ENCODE measurements at places on chromosomes 2 and 18.

- no peak for DNase-seq
Observed at GRCh38 chr18:64717026-64717425, 568.1 kb upstream of the LINC00305 start.

DNA sequence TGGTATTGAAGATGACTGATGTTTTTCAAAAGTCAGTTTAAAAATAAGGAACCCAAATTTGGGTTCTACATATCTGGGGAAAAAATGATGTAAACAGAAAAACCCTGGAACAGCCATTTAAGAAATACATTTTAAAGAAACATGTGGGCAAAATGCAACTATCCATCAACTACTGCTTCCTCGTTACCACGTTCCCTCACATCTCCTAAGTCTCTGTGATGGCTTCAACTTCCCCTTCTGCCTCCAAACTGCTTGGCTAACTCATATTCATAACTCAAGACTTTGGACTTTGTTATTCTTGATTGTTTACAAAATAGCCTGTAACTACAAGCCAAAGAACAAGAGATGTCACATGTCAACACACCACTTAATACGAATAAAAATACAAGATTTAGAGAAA, 116.3 kb downstream of the DYM start:
- DNase-seq, result no peak

DNA sequence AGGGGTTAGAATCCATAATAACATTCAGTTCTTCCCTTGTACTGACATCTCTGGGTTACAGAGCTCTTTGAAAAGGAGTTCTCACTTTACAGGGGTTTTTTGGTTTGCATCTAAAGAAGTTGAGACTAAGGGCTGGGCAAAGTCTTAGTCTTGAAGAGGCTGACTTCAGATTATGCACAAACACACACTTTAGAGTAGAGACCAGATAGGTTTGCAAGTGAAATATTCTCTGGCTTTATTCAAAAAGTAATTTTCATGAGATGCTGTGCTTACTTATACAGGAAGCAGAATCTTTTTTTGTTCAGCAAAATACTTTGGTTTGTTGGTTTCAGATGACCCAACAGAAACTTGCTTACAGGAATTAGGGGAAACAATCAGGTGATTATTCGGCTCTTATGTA, 410.9 kb upstream of the LRRTM1 start:
- DNase-seq, result no peak

- peak; percentile 87 for DNase-seq
Observed at GRCh38 chr2:25085761-25086560, 44.1 kb downstream of the EFR3B start.

- DNase-seq, result no peak
Observed at GRCh38 chr2:40511661-40512213, 59.8 kb upstream of the SLC8A1 start.

- DNase-seq, result no peak
Observed at GRCh38 chr2:241489733-241490680, 18.4 kb downstream of the STK25 start.

DNA sequence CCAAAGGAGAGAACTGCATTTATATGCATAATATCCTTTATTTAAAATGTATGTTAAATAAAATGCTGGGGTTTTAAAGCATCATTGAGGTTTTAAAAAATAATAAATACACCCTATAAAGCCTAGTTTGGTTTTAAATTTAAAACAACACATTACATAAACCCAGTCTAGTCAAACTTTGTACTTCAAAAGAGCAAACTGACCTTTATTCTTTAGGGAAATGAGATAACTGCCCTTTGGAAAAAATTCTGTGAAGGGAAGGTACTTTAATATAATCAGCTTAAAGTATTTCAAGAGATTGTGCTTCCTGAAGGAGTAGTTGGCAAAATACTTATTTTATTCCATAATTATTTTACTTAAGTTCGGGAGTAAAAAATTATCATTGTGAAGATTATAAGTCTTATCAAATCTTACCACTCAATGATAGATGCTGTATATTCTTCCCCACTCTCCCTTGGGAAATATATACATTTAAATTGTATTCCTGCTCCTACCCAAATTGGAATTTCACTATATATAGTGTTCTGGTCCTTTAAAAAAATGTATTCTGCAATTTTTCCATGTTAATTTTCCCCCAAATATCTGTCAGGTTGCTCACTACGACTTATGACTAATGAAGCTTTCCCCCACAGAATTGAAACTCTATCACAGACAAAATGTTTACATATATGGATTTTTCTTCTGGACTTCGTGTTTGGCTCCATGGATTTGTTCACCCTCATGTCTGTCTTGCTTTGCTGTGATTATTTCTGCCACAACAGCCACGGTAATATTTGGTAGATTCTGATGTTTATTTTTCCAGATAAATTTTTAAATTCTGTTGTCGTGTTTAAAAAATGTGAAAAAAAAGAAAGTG, 42.1 kb downstream of the ZC3H6 start:
- no peak for DNase-seq

GRCh38 chr2:28164280-28164801, 228.3 kb upstream of the FOSL2 start:
- DNase-seq, result no peak

DNA sequence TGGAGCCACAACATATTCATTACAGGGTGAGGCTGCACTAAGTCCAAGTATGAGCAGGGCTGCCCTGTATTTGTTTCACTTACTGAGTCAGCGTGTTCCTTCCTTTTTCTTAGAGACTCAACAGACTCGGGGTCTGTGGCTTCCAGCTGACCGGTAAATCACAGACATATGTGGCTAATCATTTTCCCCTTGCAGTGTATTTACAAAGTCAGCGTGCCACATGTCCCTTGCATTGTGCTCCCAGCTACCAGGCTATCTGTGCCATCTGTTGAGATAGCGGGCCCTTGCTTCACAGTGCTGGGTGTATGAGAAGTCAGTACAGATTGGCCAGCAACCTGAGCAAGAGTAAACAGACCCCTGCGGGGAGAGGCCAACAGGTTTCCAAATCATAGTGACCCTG, 254.3 kb downstream of the LRRTM1 start:
- no peak for DNase-seq

DNA sequence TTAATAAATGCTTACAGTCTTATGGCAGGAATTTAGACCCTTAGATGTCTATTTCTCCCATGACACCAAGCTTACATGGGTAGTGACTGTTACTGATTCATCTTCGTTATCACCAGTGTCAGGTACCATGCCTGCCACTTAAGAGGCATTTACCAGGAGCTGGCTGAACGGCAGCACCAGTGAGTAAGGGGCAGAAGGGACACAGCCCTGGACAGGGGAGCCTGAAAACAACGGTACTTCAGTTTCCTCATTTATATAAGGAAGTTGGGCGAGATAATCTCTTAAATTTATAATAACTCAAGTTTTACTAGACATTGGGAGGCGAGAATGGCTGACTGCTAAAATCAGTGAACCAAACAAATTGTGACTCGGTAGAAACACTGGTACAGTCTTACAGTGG, 1.2 kb downstream of the COA5 start:
- no peak for DNase-seq

DNA sequence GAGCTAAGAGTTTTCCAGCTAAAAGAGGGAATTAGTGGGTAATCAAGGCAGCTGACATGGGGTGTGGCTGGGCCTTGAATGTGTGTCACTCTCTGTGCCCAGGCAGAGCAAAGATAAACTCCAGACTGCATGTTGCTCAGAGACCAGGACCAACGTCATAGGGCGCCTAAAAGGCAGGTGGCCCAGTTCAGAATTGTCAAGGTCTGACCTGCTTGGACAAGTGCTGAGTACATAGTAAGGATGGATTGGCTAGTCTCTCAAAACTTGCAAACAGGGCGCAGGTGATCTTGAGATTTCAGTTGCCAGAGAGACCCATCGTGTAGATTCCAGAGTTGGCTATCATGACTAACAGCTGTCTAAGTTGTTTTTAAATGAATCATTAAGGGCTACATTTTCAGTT, 19.0 kb downstream of the CLUL1 start:
- DNase-seq, result no peak

DNA sequence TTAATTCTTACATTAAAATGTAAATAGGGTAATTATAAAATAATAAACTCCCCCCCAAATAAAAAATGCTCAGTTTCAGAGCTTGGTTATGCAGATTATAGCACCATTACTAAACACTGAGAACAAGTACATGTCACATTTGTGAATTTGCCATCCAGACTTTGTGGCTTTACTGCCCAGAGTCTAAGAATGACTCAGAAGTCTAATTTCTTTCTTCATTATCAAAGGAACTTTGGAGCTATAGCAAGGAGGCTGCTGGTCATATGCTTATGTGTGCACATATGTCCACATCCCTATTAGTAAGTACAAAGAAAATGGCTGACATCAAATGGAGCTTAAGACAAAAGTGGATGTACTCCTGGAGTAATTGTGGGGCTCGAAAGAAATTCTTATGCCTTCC, 248.5 kb upstream of the SESTD1 start:
- DNase-seq, result no peak

- no peak for DNase-seq
Observed at GRCh38 chr18:1026930-1027329, 122.3 kb downstream of the ADCYAP1 start.

- no peak for DNase-seq
Observed at GRCh38 chr2:20439503-20439902, 7.4 kb upstream of the RHOB start.

DNA sequence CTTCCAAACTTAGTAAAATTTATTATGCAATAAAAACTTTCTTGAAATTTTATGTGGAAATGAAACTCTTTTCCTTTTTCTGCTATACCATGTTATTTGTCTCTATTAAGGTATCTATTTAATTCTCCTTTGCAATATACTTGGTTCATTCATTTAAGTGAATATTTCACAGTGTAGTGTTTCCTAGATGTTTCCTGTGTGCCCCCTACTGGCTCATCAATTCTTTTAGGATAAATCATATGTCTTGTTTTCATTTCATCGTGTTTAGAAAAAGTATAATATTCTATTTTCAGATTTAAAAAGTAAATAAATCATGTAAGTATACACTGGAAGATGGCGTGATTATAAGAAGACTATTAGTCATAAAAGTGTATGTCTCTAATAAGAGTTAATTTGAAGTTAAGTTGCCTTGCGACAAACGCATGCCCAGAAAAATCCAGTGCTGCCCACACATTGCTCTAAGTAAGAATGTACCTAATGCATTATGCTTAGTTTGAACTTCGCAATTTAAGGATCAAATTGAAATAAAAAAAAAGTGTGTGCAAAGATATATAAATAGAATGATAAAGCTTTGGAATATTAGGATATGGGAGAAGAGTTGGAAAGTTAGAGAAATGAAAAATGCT, 525.4 kb downstream of the KCNJ3 start:
- peak; percentile 5 for DNase-seq

DNA sequence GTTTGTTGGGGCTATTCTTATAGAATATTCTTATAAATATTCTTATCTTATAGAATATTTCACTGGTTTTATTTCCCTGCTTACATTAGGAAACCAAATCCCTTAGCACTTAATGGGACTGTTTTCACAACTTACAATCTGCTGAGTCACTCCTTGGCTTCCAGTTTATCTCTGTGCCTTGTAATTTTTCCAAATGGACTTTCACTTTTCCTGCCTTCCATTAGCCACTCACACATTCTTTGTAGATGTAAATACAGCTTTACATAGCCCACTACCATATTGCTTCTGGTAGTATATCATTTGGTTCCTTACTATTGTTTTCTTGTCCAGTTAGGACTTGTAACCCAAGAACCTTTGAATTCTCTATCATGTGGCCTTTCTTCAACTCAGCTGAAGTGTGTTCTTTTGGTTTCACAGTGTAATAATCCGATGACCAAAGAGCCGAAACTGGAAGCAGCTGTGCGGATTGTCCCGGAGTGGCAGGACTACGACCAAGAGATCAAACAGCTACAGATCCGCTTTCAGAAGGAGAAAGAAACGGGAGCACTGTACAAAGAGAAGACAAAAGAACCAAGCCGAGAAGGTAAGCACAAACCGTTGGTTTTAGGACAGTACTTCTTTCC, 96.1 kb downstream of the UGGT1 start:
- no peak for DNase-seq

DNA sequence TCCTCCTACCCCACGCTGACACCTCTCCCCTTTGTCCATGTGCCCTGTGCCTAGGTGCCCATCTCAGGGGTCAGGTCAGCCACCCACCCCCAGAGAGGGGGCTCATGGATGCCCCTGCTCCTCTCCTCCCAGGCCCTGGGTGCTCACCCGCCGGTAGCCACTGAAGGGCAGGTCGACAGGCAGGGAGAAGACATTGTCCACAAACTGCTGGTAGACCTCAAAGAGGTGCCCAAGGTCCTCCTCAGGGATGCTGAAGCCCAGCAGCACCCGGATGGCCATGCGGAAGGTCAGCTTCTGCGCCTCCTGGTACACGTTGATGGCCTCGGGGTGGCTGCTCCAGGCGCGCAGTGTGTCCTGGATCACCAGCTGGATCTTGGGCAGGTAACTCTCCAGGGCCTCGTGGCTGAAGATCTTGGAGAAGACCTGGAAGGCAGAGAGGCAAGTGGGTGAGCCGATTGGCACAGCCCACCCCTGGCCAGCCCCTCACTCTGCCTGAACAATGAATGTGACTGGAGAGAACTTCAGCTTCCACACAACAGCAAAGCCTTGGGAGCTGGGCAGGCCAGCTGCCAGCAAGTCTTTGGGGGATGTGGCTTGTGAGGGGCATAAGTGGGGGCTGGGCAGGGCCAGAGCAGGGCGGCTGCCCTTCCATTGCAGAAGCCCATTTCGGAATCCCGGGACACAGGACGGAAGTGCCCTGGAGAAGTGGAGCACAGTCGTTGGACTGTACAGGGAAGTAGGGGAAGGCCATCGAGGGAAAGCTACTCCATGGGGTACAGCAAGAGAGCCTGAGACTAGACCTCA, 12.5 kb downstream of the CYP26B1 start:
- DNase-seq, result no peak

DNA sequence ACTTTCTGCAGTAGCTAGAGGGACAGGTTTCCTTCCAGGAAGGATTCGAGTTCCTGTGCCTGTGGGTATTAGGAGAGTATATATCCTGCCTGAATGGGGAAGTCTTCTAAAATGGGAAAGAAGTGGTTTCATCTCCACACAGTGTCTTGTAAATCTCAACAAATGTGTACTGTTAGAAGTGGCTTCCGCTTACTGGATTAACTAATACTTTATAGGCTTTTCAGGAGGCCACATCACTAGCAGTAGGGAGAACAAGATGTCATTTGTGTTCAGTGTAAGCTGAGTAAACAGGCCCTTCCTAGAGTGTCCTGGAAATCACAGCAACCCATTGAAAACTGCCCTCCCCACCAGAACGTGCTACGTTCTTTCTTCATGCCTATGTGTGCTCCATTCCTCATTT, 12.5 kb upstream of the POLR1B start:
- no peak for DNase-seq
